Suprapubic skin (tissue), 4 donors: ENCODE measurements at places on chromosomes 11 and 22.

DNA sequence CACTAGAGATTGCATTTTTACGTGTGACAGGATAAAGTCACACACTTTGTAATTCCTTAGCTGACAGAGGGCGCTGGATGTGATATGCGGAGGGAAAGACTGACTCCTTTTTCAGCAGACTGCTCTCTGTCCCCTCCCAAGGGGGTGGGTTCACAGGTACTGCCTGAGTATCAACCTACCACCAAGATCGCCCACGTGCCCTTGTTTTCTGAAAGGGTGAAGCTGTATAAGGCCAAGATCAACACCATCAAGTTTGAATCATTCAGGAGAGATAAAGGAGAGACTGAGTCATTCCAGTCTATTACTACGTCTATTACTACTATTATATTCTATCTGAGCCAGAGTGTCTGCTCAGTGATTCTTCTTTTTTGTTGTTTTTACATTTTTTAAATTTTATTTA is 30.7 kb downstream of the BUD13 start:
- no peak for DNase-seq

GRCh38 chr22:24730864-24731263 is 43.7 kb downstream of the PIWIL3 start:
- DNase-seq: no peak

DNA sequence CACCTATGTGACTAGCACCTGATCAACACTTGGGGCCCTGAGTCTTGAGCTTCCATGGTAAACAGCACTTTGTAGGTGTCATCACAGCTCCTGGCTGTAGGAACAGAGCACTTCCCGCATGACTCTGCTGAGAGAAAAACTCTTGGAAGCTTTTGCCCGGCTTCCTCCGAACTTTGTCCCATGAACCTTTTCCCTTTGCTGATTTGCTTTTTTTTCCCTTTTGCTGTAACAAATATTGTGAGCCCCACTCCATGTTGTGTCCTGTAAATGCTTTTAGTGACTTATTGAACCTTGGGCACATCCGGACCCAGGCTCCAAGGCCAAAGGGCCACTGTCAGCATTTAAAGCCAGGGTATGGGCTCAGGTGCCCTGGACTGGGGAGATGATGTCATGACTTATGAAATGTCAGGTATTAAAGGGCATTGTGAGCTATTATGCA is 391.1 kb downstream of the TENM4 start:
- DNase-seq: no peak

- no peak for DNase-seq
Observed at GRCh38 chr11:121095561-121095960, 5.5 kb upstream of the TECTA start.

DNA sequence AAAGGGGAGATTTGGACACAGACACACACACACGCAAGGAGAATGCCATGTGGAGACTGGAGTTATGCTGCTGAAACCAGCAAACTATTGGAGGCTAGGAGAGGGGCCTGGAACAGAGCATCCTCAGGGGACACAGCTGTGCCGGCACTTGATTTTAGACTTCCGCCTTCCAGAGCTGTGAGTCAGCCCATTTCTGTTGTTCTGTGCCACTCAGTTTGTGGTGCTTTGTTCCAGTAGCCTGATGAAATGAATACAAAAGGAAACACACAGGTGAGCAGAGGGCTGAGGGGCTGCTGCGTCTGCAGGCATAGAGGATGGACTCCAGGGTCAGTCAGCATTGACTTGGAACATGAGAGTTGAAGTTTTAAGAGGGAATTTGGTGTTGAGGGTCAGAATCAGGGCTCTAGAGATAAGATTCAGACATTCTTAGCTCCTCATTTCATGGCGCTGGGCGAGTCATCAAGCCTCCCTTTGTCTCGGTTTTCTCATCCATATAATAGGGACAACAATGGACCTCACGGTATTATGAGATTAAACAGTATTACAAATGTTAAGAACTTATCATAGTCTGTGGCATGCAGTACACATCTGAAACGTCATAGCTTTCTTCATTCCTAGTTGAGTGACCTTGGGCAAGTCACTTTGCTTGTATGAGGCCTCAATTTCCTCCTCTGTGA is 191.0 kb downstream of the MIAT start:
- no peak for DNase-seq

GRCh38 chr11:103325686-103326069 is 216.5 kb downstream of the DYNC2H1 start:
- no peak for DNase-seq

DNA sequence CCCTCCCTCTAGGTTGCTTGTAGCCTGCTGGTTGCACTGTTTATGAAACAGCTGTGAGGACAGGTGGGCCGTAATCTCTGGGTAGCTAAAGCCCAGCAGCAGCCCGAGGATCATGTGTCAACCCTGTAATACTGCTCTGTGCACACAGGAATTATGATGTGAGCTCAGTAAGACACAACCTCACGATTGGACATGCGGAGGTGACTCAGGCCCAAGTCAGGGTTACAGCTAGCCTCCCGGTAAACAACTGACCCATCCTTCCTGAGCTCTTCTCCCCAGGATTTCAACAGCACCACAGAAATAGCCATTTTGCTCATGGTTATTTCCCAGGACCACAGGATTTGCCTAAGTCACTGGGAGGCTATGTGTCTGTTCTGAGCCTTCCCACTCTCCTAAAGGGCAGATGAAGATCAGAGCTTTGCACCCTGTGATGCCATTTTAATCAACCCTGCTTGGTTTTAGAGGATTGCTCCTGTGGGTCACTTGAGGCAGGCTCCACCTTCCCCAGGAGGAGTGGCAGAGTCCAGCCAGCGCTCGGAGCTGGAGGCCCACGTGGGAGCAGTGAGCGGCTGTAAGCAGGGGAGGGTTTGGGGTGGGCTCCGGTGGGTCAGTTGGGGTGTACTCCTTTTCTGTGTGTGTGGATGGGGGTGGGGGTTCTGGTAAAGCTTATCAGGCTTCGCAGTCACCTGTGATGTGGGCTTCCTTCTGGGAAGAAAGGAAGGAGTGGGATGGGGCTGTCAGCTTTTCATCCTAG is at the start of gene AMPD3:
TSS of gene AMPD3 (plus strand) at position 387 of the 754 bp plus-strand sequence. CDS start 6,256 bp downstream, outside the sequence.
- no peak for DNase-seq

DNA sequence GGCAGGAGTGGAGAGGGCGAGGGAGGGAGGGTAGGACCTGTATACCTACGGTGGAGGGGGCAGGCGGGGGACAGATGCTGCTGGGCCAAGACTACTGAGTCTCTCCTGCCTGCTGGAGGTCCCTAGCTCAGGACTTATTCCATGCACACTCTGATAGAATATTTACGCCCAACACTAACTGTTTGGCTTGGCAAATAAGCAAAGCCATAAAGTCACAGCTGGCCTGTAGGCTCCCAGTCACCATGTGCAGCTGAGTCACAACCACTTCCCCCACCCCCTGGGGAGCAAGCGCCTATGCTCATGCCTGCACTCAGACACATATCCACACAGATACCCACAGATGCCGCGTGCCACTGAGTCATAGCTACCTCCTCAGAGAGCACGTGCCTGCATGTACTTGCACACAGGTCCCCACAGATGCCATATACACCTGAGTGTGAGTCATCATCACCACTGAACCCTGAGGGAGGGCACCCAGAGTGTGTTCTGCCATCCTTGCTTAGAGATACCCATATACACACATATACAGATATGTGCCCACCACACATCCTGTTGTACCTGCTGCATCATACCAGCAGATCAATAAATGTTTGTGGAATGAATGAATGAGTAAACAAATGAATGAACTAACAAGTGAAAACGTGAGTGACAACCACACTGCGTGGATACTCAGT is 95.8 kb downstream of the SWAP70 start:
- DNase-seq: peak; percentile 97

- no peak for DNase-seq
Observed at GRCh38 chr22:41380993-41381328, 781 bp upstream of the TEF start.

DNA sequence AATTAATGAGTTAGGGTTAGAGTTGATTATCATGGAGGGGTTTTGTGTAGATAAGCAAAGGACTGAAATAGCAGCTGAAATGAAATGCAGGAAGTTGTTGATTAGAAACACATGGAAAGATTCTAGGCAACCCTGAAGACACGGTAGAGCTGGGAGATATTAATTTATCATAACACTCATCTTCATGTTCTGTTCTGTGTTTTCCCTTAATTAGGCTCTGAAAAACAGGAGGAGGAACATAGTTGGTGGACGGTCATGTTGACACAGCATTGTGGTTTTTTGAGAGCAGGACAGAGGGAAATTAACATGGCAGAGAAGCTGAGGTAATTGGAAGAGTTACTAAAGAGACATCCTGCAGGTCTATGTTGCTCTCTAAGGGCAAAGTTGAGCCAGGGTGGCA is 138.8 kb upstream of the UBASH3B start:
- no peak for DNase-seq

GRCh38 chr11:61045271-61045670 is 57.0 kb upstream of the CD5 start:
- DNase-seq: no peak

GRCh38 chr11:69490516-69490915 is 9.1 kb downstream of the LINC01488 start:
- no peak for DNase-seq

DNA sequence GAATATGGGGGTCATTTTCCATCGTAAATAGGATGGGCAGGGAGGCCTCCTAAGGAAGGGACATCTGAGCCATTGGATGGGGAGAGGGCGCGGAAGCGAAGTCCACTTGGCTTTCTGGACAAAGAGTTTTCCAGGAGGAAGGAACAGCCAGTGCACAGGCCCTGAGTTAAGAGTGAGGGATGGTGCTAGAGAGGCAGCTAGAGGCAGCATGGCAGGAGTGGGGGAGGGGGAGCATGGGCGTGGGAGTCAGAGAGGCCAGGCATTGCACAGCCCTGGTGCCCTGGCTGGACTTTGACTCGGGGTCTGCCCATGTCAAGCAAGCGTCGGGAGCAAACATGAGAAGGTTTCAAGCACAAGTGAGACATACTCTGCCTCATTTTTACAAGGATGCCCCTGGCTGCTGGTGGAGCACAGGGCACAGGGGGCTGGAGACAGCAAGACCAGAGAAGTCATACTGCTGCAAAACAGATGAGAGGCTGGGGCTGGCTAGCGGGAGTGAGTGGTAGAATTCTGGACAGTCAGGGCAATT is 9.0 kb downstream of the GNAZ start:
- DNase-seq: no peak

GRCh38 chr11:57668434-57668782 is 494 bp downstream of the ZDHHC5 start:
- DNase-seq: no peak

GRCh38 chr11:123195188-123196059 is at the start of gene CLMP:
Gene CLMP (minus strand): TSS chr11:123195248. CDS start chr11:123194940, 308 bp downstream.
- no peak for DNase-seq

DNA sequence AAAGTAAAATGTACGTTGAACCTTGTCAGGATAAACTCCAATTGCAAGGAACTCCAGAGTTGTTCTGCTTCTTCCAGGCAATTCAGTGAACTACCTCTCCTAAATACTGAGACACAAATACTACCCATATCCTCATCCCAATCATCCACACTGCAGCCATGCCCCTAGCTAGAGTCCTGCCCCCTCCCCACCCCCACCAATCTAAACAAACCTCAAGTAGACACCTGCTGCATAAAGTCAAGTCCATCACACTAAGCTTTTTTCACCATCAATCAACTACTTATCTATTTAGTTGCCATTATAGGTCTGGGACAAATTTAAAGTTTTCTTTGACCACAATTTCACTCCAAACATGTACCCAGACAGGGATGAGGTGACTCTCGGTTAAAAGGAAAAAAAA is 93.2 kb upstream of the APOA1 start:
- DNase-seq: no peak

- DNase-seq: peak; percentile 45
Observed at GRCh38 chr11:67680696-67681470, 6.5 kb upstream of the ALDH3B2 start.

DNA sequence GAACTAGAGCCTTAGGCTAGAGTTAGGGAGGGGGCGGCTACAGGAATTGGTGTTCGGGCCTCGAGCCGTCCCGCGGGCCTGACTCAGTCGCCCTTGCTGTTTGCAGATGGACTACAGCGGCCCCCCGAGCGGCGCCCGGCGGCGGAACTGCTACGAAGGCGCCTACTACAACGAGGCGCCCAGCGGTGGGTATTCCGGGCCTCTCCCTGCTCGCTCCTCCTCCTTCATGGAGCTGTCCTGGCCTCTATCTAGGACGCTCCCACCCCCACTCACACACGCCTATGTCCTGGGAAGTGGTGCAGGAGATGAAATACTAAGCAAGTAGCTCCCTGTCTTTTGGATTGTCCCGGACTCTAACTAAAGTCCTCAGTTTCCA is 1.4 kb downstream of the MYOD1 start:
- DNase-seq: no peak

DNA sequence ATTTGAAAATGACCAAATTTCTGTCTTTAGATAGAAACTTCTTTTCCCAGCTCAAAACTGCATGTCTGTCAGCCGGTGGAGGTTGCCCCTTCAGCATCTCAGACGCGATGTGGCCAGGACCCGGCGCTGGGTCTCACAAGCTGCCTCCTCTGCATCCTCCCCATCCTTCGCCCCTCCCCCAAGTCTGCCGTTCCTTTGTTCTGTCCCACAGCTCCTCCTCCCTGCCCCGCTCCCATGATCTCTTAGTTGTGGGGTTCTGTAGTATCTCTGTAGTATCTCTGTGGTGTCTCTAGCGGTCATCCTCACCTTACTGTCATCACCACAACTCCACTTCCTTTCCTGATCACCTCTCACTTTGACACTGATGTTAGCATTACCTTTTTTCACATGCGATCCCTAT is 49.9 kb downstream of the TRAF6 start:
- no peak for DNase-seq

- DNase-seq: no peak
Observed at GRCh38 chr11:128872594-128872993, 5.5 kb upstream of the KCNJ1 start.

GRCh38 chr22:50302564-50302963 is 4.9 kb downstream of the PLXNB2 start:
- no peak for DNase-seq
